ENCODE measurements at places on chromosomes 13 and 19.
A peak's percentile ranks its signal among the peaks of the same experiment; 100 is the strongest.

DNA sequence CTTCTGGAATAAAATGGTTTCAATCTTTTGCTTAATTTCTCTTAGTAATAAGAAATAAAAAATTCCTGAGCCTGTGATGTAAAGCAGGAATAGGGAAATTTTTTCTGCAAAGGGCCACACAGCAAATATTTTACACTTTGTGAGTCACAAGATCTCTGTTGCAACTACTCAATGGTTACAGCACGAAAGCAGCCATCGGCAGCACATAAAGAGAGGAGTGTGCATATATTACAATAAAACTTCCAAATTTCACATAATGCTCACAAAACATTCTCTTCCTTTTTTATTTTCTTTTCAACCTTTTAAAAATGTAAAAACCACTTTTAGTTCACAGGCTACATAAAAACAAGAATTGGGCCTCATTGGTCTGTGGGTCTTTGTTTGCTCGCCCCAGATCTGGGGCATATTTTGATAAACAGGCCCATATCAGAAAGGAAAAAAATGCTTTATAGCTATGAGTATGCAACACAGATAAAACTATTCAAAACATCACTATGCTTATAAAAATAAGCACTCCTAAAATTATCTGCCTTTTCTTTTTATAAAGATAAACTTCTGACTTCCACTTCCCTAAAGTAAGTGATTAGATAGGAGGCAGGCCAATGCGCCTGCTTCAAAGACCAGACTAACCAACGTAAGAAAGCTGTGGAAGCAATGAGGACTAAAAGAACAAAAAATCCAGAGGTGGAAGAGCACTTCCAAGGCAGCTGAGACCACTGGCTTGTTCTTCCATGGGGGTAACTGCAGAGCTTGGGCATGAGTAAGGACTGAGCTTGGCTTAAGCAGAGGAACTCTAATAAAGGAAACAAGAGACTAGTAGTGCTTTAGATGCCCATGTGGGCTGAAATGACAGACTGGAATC is 26.5 kb downstream of the MYCBP2 start:
- peak; percentile 51 for DNase-seq

- no peak for DNase-seq
Measured at GRCh38 chr13:45926741-45927140, 75.2 kb upstream of the SIAH3 start.

DNA sequence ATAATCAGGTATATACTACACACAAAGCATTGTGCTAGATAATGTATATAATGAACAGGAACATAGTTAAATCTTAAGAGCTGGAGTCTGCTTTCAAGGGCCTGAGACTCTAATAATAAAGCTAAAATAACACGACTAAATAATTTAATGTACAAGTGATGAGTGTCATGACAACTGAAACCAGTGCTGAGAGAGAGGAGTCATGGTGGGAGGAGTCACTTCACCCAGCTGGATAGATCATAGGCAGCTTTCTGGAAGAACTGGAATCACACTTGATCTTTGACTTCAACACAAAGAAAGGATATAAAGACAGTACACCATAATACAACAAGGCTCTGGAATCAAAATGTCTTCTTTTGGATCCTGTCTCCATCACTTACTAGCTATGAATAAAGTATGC is 7.1 kb downstream of the RBM26 start:
- DNase-seq, result no peak

- DNase-seq, result peak; percentile 84
Measured at GRCh38 chr19:7293762-7294557, at the start of gene INSR. Gene INSR (minus strand): TSS chr19:7294414. CDS start chr19:7293891, 523 bp downstream.

DNA sequence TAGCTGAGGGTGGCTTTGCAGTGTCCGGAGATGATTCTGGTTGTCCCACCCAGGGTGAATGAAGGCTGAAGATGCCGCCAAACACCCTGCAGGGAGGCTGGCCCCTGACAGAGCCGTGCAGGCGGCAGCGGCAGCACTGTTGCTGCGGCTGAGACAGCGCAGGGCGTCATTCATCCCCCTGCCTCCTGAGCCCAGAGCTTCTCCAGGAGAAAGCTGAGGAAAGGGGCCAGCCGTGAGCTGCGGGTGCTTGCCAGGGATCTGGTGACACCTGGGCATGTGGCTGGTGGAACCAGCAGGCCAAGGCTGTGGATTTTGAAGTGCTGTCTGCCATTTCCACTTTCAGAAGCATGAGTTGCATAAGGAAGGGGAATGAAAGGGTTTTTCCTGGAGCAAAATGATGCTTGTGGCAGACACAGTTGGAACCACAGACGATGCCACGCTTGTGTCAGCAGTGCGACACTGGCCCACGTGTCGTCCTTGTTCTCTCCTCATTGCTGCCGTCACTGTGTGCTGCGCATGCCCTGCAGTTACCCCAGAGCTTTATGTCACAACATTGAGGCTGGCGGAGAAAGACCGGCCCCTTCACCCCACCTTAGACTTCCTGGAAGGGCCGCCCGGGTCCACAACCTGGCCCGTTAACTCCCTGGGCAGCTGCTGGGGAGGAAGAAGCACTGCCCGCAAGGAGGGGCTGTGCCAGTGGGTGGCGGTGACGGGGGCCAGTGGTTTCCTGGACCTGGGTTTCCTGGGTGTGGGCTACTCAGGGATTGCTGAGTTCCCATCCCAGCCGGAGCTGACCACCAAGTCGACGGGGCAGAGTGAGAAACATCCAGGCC is 22.7 kb downstream of the TFDP1 start:
- no peak for DNase-seq

DNA sequence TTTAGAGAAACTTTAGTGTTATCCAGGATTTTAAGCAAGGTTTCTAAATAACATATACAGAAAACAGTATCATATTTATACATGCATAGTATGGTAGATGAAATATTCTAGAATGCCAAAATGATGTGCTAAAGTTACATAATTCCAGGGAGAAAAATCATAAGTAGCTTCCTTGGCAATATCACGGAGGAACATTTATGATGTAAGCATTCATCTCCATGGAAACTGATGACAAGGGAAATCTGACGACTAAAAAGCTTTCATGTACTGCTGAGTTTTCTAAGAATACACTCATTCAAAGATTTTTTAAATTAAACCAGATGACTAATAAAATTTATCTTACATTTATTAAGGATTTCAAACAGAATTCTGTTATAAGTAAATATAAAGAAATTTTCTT is 4.7 kb downstream of the TEX30 start:
- DNase-seq, result no peak

GRCh38 chr13:32468502-32469142 is 40.7 kb upstream of the N4BP2L1 start:
- no peak for DNase-seq

DNA sequence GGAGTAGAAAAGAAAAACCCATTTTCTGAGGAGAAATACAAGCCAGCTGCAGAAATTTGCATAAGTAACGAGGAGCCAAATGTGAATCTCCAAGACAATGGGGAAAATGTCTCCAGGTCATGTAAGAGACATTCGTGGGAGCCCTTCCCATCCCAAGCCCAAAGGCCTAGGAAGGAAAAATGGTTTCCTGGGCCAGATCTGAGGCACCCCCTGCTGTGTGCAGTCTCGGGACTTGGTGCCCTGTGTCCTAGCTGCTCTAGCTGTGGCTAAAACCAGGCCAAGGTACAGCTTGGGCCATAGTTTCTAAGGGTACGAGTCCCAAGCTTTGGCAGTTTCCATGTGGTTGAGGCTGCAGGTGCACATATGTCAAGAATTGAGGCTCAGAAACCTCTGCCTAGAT is 444.9 kb downstream of the PCDH20 start:
- no peak for DNase-seq

DNA sequence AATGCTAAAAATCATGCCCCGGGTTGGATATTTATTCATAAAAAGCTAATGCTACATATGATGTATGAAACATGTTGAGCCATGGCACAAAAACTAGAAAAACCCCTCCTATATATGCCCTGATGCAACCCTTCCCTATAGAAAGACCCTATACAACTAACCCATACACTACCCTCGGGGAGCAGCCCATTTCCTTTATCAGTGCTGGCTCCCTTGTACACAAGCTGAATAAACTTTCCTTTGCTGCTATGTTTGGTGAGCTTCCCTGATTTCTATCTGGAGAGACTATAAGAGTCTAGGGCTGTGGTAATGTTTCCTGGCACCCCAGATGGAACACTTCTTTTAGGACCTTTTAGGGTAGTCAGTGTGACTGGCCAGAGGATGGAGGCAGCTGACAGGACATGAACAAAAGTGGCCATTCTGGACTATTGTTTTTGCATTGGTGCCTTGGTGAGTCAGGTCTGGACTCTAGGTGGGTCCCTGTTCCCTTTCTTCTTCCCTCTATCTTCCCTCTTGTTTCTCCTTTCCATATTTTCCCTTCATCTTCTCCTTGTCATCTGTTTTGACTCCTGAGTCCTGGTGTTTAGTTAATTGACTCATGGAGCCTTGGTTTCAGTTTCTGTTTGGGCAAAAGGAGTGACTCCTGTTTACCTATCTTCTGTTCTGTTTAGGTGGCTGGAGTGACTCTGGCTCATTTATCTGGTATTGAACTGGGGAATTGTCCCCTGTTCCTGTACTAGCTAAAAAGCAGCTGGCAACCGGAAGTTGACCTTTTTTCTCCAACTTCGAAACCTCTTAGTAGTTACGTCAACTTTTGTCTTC is 1321.8 kb upstream of the PCDH9 start:
- DNase-seq, result no peak

GRCh38 chr19:18001777-18002345 is 6.1 kb upstream of the ARRDC2 start:
- peak; percentile 23 for DNase-seq

DNA sequence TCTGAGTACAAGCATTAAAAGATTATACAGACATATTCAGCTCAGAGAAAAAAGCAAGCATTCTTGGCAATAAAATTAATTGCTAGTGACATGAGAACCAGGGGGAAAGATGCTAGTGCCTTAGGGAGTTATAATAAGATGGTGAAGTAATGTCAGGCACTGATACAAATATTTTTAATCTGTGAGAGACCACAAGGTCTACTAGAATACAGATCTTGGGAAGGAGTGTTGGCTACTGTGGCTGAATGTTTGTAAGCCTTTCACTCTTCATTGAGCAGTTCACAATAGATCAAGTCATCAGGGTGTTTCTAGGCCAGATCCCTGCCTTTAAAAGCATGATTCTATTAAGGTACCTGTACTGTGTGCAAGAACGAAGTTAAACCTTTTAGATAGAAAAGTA is 16.4 kb downstream of the FREM2 start:
- no peak for DNase-seq

- no peak for DNase-seq
Measured at GRCh38 chr19:14346279-14346678, 35.0 kb upstream of the ADGRE5 start.

DNA sequence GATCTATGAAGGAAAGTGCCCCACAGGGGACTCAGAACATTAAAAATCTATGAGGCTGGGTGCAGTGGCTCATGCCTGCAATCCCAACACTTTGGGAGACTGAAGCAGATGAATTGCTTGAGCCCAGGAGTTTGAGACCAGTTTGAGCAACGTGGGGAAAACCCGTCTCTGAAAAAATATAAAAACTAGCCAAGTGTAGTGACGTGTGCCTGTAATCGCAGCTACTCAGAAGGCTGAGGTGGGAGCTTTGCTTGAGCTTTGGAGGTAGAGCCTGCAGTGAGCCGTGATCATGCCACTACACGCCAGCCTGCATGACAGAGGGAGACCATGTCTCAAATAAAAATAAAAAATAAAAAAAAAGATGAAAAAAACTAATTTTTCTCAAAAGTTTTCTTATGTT is 1070.6 kb downstream of the PCDH9 start:
- DNase-seq, result no peak

DNA sequence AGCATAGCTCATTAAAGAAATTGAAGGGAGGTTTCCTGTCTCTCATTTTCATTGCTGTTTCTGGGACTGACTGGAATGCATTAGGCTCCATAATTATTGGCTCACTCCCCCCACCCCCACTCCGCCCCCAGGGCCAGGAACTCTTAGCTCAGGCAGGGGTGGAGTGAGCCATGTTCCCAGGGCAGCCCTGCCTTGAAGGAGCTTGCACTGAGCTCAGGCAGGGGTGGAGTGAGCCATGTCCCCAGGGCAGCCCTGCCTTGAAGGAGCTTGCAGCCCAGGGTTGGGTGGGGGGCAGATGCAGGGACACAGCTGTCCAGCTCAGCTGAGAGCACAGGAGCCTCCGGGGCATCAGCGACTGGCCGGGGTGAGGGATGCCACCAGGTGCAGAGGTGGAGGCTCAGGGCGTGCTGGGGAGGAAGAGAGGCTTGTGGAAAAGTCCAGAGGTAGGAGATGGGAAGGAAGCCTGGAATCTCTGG is 39.1 kb upstream of the TFDP1 start:
- DNase-seq, result no peak

DNA sequence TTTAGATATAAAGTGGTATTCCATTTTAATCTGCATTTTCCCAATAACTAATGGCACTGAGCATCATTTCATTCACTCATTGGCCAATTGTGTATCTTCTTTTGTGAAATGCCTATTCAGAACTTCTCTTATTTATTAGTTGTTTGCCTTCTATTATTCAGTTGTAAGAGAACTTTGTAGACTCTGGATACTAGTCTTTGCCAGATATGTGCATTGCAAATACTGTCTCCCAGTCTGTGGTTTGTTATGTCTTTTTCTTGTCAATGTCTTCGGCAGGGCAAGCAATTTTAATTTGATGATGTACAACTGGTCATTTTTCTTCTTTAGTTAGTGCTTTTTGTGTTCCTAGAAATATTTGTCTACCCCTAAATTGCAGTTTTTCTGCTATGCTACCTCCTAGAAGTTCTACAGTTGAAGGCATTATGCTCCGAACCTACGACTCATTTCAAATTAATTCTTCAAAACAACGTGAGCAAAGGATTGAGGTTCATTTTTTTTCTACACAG is 115.9 kb downstream of the TSHZ3 start:
- DNase-seq, result no peak

- DNase-seq, result no peak
Measured at GRCh38 chr13:53241891-53242348, 213.3 kb downstream of the OLFM4 start.

DNA sequence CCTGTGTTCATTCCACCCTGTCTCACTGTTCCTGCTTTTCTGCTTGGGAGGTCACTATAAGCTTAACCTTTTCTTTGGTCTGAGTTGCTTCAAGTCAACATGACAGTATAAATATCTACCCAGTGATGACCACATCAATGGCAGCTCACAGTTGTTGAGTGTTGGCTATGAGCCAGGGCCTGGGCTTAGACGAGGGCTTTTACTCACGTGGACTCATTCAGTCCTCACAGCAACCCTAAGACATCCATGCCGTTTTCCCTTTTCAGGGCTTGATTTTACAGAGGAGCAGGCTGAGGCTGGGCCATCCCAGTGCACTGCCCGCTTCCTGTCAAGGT is 10.2 kb upstream of the CCDC97 start:
- no peak for DNase-seq

DNA sequence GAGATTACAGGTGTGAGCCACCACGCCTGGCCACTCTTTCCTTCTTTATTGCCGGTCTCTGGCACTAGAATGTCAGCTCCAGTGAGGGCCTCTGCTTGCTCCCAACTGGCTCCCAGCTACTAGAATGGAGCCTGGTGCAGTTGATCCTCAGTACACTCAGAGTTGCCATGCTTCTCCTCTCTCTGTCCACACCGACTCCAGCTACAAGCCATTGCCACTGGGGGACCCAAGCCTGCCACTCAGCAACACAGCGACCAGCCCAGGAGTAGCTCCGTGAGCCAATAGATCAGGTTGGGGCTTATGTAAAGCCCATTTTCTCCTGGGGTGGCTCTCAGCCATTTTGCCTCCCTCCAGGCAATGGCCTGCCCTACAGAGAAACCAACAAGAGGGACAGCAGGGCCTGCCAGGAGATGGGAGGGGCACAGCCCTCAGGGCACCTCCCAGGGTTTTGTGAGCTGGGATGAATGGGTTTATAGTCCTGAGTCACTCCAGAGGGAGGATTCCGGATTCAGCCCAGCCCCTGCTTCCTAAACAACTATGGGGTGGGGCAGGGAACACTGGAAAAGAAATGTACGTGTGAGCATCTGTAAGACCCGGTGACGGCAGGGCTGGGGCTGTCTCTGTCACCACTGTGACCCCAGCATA is 36.5 kb downstream of the OPA3 start:
- no peak for DNase-seq
